ENCODE measurements at places on chromosomes 4 and X. TPM values are rescaled to one million over a fixed set of nuclear protein-coding genes. Genes with fewer than 3 reads are reported as not detected.

Gene CT55
- not detected for total RNA-seq

GRCh38 chr4:56958111-56958517 lies 19.3 kb downstream of the NOA1 start:
- no peak for DNase-seq

DNA sequence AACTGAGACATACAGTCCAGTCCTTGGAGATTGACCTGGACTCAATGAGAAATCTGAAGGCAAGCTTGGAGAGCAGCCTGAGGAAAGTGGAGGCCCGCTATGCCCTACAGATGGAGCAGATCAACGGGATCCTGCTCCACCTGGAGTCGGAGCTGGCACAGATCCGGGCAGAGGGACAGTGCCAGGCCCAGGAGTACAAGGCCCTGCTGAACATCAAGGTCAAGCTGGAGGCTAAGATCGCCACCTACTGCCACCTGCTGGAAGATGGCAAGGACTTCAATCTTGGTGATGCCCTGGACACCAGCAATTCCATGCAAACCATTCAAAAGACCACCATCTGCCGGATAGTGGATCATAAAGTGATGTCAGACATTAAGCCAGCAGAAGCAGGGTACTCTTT lies 20.4 kb upstream of the FRMPD3 start:
- DNase-seq = no peak

- no peak for DNase-seq
Measured at GRCh38 chr4:10184041-10184440, 67.4 kb upstream of the WDR1 start.

Gene NIPAL1
- total RNA-seq = 7.0 TPM

- DNase-seq = no peak
Measured at GRCh38 chr4:1019729-1020470, 8.5 kb downstream of the FGFRL1 start.

- DNase-seq = no peak
Measured at GRCh38 chr4:94181815-94182214, 25.9 kb upstream of the SMARCAD1 start.

DNA sequence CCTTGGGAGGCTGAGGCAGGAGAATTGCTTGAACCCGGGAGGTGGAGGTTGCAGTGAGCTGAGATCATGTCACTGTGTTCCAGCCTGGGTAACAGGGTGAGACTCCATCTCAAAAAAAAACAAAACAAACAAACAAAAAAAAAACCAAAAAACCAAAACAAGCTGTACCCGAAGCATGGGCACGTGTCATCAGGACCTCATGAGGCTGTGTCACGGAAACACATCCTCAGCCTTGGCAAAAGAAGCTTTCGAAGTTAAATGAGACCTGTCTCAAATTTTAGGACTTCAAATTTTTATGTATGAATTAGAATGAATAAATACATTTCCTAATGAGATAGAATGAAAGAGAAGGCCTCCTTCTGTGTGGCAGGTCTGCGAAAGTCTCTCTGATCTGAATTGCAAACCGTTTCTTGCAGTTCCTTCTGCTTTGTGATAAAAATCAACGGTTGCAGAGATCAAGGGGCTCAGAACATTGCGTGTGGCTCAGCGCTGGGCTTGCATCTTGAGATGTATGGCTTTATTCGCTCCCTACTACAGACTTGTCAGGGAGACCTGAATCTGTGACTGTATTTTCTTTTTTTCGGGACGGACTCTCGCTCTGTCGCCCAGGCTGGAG lies 19.5 kb upstream of the CRLF2 start:
- no peak for DNase-seq

Gene BBS12
- 2.1 TPM for total RNA-seq

GRCh38 chr4:137523329-137523728 lies 9.0 kb downstream of the PCDH18 start:
- no peak for DNase-seq

DNA sequence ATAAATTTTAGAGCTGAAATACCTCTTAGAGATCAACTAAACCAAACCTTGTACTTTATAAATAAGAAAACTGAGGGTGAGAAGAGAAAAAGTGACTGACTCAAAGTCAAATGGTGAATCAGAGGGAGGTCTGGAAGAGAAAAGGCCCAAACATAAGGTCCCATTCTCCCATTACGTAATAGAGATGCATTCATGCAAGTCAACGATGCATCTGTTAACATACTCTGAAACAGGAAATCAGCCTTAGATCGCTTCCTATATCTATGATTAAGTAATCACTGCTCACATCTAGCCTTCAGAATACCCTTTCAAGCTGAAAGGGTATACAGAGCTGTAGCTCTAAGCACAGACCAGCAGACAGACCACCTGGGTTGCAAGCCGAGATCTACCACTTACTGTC lies 6.5 kb downstream of the RNF150 start:
- no peak for DNase-seq
